IMR-90 (cell line): ENCODE measurements at places on chromosomes 3 and 15. TPM values are rescaled to one million over a fixed set of nuclear protein-coding genes. Genes with fewer than 3 reads are reported as not detected.

Gene PRSS50
- total RNA-seq = not detected in 2 replicates

GRCh38 chr15:34993412-34993811 lies 5.3 kb upstream of the ZNF770 start:
- DNase-seq = no peak

DNA sequence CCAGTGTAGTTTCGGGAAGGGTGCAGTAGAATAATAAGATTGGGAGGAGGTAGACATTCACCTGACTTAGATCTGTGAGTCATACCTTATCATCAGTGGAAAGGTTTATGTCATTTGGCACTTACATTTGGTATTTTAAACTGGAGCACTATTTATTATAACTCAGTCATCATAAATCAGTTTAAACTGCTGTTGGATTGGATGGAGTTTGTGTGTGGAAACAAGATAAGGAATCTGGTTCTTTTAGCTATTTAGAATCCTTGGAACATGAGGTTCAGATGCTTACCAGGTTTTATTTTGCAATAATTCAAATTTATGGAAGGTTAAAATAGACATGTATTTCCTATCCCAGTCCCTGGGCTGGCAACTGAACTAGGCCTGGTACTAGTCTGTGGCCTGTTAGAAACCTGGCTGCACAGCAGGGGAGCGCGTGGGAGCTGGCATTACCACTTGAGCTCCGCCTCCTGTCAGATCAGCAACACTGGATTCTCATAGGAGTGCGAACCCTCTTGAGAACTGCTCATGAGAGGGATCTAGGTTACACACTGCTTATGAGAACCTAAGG lies 34.5 kb downstream of the ZFAND6 start:
- DNase-seq = no peak

Gene COL6A5
- not detected in 2 replicates for total RNA-seq

DNA sequence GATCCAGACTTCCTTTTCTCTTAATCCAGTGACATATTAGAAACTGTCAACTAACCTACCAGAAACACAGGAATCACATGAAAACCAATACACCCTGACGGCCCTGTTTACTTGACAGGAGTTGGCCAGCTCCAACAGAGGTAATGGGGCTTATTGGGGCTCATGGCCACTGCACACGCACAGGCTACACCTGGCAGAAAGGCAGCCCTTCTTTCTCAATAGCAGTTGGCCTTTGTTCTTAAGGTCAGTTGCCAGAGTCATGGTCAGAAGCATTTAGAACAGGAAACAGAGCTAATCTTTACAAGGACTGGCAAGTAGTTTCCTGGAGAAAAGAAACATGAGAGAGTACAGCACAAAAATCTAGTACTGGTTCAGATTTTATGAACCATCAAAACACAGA lies 181.8 kb downstream of the MAGI1 start:
- no peak for DNase-seq

- DNase-seq = no peak
These were observed 1075.9 kb upstream of the CFAP20DC start for GRCh38 chr3:60125686-60126085.

DNA sequence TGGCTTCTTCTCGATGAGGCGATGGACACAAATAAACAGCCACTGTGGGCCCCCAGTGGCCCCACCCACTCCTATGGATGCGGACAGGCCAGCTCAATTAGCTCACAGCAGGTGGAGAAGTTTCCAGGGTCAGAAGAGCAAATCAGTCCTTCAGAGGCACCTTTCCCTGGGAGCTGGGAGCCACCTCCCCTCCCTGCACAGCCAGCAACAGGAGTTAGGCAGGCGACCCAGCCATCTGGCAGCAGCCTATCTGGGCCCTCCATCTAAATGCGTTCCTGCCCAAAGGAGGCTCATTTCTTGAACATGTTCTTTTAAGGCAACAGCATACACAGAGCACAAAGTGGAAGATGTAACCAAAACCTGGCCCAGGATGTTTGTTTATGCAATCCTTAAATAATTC lies 211.9 kb upstream of the ARRDC4 start:
- no peak for DNase-seq

DNA sequence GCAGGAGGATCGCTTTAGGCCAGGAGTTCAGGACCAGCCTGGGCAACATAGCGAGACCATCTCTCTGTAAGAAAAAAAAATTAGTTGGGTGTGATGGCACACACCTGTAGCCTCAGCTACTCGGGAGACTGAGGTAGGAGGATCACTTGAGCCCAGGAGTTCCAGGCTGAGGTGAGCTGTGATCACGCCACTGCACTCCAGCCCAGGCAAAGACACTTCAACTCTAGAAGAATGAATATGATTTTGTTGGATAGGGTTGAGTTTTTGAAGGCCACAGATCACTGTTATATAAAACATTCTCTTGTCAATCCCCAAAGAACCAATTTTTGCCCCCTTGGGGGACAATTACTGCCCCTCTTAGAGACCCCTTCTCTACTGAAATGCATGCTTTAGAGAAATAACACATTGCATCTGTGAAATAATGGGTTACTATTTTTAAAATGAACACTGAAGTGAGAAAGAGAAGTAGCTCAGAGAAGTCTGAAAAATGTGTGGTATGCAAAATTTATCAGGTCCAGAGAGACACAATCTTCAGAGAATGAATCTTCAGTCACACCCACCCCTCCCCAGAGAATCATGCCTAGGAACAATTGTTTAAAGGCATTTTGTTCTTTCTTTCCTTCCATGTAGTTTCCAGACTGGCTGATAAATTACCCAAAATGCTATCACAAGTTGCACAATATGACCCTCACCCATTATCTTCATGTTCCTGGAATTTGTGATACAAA lies 42.7 kb downstream of the METTL6 start:
- no peak for DNase-seq

Gene SGO1
- 5.2 and 8.1 TPM in 2 replicates for total RNA-seq

DNA sequence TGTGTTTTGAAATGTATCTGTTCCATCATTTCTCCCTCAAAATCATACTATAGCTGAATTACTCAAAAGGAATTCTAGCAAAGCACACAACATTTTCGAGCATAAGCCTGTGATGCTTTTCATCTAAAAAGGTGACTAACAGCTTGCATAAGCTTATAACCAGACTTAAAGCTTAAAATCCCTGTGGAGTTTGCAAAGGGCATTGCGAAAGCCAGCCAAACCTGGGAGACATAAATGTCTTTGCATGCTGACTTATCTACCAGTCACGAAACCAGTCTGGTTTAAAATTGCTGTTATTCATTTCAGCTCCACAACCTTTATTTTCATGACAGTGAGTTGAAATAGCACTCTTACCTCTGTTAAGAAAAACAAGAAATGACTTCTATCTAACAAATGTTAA lies 35.6 kb upstream of the LIPC start:
- DNase-seq = peak; percentile 97

Gene FSTL1
- 1,097 and 1,642 TPM in 2 replicates for total RNA-seq

DNA sequence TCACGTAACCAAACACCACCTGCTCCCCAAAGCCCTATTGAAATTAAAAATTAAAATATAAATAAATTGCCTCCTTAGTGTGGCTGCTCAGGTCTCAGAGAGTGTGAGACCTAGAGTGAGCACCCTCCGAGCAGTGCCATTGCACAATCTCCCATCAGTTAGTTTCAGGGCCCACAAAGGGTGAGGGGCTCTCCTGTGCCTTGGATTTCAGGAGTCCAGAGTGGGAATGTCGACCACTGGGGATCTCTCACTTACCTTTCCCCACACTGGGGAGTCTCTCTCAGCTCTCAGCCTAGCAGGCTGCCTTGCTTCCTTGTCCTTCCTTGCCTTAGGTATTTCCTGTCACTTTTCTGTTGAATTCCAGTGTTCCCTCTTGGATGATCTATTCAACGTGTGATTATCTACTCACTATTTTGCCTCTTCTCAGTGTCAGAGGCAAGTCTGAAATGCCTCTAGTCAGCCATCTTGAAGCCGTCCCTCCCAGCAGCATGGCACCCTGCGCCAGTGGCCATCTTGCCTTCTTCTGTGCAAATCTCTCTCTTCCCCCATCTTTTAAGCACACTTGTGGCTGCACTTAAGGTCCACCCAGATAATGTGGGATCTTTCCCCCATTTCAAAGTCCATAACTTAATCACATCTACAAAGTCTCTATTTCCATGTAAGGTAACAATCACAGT lies 119.3 kb downstream of the LRRK1 start:
- DNase-seq = no peak
